HepG2 (cell line): ENCODE measurements at places on chromosomes 6 and 20.

DNA sequence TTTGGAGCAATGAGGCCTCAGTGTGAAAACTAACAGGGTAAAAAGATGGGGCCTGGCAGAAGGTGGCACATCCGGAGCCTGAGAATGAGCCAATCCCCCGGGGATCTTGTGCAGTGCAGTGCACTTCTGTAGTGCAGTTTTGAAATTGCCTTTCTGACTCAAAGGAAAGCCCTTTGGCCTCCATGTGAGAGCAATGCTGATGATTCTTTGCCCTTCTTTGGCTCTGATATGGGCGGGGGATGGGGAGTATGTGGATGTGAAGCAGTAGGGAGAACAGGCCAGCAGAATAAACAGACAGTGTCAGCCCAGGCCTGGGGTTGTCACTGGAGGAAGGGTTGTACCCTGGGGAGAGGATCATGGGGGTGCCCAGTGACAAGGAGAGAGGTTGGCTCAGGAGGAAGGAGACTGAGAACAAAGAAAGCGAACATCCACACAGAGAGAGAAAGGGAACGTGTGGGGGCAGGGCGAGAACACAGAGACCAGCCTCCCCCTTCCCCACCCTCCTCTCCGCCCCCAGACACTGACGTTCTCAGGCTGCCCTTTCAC lies 351.2 kb downstream of the CDC5L start:
- no peak overlapping the region for H3K4me3 ChIP-seq
- no peaks in the 10 kb centered on the region; the same call in 1 of the 2 replicates for H3K27me3 ChIP-seq
- H3K36me3 ChIP-seq: no peaks in the 10 kb centered on the region
- H3K4me1 ChIP-seq: peaks cover 15% of the 10 kb centered on the region
- no peak for DNase-seq

GRCh38 chr6:67735623-67736022 lies 899.5 kb upstream of the ADGRB3 start:
- H3K27ac ChIP-seq: no peak overlapping the region
- H3K4me3 ChIP-seq: no peak overlapping the region
- H3K36me3 ChIP-seq: no peaks in the 10 kb centered on the region
- no peaks in the 10 kb centered on the region for H3K4me1 ChIP-seq

DNA sequence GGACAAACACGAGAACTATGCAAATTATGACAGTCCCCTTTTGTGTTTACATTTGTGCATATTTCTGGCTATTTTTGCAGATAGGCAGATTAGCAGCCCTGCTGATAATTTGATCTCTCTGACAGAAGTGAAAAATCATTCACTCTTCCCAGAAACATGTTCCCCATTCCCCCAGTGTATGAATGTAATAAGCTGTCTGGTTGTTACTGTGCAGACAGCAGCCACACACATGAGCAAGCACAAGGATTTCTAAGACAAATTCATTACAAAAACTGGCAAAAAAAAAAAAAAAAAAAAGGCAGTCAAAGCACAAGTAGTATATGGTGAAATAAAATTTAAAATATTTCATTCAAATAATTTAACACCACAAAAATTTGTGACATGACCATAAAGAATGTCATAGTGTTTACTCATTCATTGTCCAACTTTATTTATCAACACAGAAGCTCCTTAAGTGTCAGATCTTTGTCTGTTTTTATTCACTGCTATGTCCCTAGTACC lies 95.5 kb upstream of the VGLL2 start:
- H3K27me3 ChIP-seq: no peaks in the 10 kb centered on the region
- H3K27ac ChIP-seq: no peak overlapping the region
- H3K4me1 ChIP-seq: no peaks in the 10 kb centered on the region
- H3K36me3 ChIP-seq: no peaks in the 10 kb centered on the region
- DNase-seq: no peak
- H3K4me3 ChIP-seq: no peak overlapping the region

GRCh38 chr6:169291646-169292337 lies 38.1 kb upstream of the THBS2 start:
- peak; percentile 89 for DNase-seq
- no peaks in the 10 kb centered on the region for H3K36me3 ChIP-seq
- H3K27ac ChIP-seq: peak overlapping the region; percentile 83
- H3K4me3 ChIP-seq: peak overlapping the region; percentile 62
- no peaks in the 10 kb centered on the region for H3K27me3 ChIP-seq

DNA sequence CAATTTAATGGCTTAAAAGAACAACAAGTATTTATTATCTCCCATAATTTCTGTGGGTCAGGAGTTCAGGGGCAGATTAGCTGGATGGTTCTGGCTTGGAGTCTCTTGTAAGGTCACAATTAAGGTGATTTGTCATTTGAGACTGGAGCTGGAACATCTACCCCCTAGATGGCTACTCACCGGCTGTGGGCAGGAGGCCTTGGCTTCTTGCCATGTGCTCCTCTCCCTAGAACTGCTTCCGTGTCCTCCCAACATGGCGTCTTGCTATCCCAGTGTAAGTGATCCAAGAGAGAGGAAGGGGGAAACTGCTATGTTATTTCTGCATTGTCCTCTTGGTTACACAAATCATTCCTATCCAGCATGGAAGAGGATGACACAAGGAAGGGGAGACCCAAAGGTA lies 210.2 kb upstream of the ECI2 start:
- H3K4me3 ChIP-seq: no peak overlapping the region
- DNase-seq: no peak
- H3K27ac ChIP-seq: no peak overlapping the region
